ENCODE measurements at places on chromosomes 16 and 17.

DNA sequence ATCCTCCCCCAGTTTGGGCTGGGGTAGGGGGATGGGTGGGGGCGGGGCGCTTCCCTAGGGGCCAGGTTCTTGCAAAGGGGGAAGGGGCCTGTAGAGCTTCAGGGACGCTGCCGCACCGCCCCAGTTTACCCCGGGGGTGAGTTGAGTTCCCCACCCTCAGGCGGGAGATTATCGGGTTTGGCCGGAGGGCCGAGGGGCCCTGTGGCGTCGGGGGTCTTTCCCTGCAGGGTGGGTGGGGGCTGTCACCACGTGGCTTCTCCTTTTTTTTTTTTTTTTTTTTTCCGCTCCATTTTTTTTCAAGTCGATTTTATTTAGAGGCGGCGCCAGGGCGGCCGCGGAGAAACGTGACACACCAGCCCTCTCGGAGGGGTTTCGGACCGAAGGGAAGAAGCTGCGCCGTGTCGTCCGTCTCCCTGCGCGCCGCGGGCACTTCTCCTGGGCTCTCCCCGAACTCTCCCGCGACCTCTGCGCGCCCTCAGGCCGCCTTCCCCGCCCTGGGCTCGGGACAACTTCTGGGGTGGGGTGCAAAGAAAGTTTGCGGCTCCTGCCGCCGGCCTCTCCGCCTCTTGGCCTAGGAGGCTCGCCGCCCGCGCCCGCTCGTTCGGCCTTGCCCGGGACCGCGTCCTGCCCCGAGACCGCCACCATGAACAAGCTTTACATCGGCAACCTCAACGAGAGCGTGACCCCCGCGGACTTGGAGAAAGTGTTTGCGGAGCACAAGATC is at the start of gene IGF2BP1:
Gene IGF2BP1 (plus strand): TSS at position 283 of the 724 bp plus-strand sequence. CDS start 361 bp downstream, at position 644.
- DNase-seq = no peak

GRCh38 chr16:9259914-9260608 is 168.6 kb downstream of the HAPSTR1 start:
- no peak for DNase-seq

GRCh38 chr17:31313982-31314781 is at the start of gene EVI2B:
EVI2B (minus strand) TSS chr17:31314054; CDS start chr17:31305609, 8,445 bp downstream.
- peak; percentile 85 for DNase-seq

DNA sequence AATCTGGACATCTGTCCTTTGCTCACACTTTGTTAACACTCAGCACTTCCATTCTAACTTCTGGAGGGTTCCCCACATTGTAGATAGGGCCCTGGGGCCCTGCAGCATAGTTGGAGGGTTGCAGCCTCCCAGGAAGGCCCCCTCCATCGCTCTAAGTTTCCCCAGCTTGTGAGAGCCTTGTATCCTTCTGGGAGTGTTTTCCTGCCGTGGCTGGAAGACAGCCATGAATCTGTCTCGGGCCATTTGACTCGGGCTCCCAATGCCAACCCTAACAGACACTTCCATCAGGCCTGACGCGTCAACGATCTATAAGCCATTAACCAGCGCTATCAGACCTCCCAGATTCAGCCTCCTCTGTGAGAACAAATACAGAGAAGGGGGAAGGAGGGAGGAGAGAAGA is 263.7 kb upstream of the RPL38 start:
- DNase-seq = no peak

- no peak for DNase-seq
Measured at GRCh38 chr16:67943619-67944504, at the start of gene LCAT. LCAT (minus strand) TSS chr16:67944120; CDS start chr16:67944101, 19 bp downstream.

GRCh38 chr17:39650121-39650579 is 13.2 kb downstream of the STARD3 start:
- DNase-seq = no peak

- no peak for DNase-seq
Measured at GRCh38 chr17:77695386-77695785, 263.1 kb upstream of the TNRC6C start.

GRCh38 chr16:27771201-27771910 is 221.4 kb downstream of the KATNIP start:
- DNase-seq = no peak

DNA sequence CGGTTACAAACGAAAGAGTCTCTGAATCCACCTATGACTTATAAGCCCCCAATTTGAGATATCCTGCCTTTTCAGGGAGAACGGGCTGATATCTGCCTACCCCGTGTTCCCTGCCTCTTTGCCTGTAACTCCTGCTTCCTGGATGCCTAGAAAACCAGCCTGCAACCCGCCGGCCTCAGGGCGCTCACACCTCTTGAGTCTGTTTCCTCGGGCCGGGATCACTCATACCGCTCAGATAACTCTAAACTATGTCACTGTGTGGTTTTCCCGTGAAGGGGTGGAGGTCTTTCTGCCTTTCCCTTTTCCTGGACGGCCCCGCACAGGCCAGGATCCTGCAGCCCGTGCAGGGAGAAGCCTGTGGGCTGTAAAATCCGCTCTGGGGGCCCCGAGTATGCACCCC is 10.4 kb downstream of the RPUSD1 start:
- no peak for DNase-seq

DNA sequence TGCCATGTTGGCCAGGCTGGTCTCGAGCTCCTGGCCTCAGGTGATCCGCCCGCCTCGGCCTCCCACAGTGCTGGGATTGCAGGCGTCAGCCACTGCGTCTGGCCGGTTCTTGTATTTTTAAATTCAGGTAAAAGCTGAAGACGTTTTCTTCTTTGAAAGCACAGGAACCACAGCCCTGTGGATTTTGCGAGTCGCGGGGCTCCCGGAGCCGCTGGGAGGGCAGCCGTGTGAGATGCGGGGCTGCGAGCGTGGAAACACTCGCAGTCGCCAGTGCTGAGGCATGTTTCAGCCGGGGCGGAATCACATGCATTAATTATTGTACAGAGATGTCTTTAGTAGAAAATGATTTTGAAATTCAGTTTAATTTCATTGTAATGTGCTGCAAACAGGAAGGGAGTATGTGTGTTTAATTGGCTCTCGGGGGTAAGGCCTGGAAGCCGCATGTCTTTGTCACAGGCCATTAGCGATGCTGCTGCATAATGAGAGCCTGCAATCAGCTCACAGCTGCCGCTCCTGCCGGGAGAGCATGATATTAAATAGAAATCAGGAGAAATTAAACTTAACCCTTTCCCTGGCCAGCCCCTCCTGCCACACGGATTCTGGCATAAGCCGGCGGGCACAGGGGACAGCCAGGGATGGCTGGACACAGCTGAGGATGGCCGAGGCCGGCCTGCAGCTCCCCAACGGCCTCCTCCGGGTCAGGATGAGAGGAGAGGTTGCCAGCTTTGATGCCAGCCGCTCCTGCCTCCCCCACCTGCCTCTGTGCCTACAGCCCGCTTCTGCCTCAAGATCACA is 35.4 kb upstream of the CDH15 start:
- no peak for DNase-seq

- no peak for DNase-seq
Measured at GRCh38 chr16:30846649-30847402, 47.1 kb downstream of the BCL7C start.

DNA sequence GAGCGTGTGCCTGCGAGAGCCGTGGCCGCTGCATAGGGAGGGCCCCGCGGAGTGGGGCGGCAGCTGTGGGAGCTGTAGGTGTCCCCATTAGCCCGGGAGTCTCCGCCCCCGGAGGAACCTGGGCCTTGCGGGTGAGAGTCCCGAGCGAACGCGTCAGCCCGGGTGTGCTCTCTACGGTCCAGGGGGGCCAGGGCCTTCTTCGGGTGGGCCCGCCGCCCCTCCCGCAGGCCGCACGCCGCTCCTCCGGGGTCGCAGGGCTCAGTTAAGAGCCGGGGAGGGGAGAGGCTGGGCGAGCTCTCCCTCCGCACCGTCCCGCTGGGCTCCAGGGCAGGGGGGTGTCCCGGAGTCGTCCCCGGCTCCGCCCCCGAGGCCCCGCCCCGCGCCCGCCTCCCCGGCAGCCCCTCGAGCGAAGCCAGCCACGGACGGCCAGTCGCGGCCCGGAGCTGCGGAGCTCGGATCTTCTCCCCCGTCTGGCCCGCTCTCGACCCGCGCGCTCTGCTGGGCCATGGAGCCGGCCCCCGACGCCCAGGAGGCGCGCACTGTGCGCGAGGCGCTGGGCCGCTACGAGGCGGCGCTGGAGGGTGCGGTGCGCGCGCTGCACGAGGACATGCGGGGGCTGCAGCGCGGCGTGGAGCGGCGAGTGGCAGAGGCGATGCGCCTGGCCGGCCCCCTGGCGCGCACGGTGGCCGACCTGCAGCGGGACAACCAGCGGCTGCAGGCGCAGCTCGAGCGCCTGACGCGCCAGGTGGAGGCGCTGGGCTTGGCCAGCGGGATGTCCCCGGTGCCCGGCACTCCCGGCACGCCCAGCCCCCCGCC is at the start of gene SMTNL2:
Gene SMTNL2 (plus strand): TSS at position 429 of the 816 bp plus-strand sequence. CDS start 77 bp downstream, at position 506.
- DNase-seq = no peak

- DNase-seq = no peak
Measured at GRCh38 chr16:85568519-85568918, 44.6 kb upstream of the GSE1 start.

DNA sequence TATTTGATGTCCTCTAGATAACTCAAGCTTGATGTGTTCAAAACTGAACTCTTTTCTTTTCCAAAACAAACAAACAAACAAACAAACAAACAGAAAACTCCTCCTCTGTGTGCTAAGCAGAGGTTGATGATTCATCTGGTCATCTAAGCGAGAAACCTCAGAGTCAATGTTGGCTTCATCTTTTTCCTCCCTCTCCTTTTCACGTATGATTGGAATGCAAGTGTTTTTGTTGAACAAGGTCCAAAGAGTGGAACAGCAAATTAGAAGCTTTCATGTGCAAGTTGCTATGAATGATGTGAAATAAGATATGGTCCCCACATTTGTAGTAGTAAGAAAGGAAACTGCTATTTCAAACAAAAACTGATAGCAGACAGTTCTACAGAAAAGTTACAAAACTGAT is 52.5 kb downstream of the TBX4 start:
- DNase-seq = peak; percentile 72

- no peak for DNase-seq
Measured at GRCh38 chr17:14067347-14067746, 2.0 kb upstream of the COX10 start.

DNA sequence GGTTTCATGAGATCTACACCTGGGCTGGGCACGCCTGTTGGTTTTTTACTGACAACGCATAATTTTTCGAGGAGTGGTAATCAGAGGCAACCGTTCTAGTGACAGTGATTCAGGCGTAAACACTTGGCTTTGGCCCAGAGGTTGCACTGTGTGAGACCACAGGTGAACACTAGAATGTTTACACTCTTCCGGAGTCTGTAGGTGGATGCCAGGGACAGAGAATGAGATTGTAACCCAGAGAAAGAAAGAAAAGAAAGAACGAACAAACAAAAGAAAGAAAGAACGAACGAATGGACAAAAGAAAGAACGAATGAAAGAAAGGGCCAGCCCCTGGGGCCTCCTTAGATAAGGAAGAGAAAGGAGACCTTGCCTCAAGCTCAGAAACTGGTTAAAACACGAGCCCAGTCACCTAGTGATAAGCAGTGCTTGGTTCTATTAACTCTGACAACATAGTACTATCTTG is 113.2 kb downstream of the PRKCB start:
- DNase-seq = no peak

- DNase-seq = no peak
Measured at GRCh38 chr17:19002805-19003542, 1.6 kb downstream of the FAM83G start.

DNA sequence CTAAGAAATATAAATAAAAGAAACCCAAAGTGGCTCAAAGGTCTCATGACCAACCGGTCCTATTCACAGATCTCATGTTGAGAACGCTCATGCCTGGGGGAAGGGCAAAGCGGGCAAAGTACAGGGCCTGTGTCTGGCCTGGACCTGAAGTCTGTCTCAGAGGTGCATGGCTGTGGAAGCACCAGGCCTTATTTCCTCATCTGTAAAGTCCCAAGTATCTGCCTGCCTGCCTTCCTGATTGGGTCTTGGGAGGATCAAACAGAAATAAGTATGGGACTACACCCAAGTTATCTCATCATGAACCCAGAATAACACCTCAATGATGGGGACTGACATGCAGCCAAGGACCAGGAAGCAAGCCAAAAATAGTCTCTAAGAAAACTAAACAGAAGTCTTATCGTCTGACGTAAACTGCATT is 14.2 kb downstream of the AXIN2 start:
- no peak for DNase-seq

DNA sequence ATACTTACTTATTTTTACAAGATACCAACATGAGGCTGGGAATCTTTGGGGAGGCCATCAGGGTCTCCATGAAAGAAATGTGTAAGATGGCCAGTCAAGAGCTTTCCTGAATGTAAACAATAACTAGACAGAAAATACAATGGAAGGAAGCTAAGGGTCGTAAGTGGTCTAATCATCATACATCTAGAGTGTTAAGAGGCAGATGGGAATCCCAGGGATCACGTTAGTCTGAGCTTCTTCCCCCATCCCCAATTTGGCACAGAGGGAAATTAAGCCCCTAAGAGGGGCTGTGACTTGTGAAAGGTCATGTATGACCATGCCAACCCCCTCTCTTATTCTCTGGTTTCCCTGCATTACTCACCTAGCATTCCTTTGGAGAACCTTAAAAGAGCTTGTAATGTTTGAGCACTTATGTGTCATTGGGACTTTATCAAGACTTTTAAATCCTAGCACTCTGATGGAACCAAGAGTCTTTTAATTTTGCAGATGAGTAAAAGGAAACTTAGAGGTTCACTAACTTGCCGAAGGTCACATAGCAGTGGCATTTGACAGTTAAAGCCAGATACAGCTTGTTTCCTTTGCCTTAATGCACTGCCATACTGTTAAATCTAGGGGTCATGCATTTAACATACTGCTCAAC is 46.1 kb downstream of the DCUN1D3 start:
- DNase-seq = no peak

DNA sequence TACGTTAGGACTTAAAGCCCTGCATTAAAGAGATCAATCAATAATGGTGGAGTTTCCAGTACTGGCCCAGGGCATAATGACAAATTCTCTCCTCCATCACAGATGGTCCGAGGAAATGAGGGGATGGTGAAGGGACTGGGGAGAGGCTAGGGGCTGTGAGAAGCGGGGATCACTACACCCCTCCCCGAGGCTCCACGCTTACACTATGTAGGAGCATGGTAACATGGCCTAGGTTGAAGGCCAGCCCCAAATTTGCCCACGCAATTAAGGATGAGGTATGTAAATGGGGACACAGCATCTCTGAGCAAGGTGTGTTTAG is 8.0 kb upstream of the AKTIP start:
- DNase-seq = no peak

GRCh38 chr16:47037396-47037745 is 63.9 kb upstream of the DNAJA2 start:
- DNase-seq = no peak

- no peak for DNase-seq
Measured at GRCh38 chr16:87949071-87949744, 2.0 kb upstream of the BANP start.
